ENCODE measurements at places on chromosomes 3 and 15. TPM values are rescaled to one million over a fixed set of nuclear protein-coding genes. Genes with fewer than 3 reads are reported as not detected.

DNA sequence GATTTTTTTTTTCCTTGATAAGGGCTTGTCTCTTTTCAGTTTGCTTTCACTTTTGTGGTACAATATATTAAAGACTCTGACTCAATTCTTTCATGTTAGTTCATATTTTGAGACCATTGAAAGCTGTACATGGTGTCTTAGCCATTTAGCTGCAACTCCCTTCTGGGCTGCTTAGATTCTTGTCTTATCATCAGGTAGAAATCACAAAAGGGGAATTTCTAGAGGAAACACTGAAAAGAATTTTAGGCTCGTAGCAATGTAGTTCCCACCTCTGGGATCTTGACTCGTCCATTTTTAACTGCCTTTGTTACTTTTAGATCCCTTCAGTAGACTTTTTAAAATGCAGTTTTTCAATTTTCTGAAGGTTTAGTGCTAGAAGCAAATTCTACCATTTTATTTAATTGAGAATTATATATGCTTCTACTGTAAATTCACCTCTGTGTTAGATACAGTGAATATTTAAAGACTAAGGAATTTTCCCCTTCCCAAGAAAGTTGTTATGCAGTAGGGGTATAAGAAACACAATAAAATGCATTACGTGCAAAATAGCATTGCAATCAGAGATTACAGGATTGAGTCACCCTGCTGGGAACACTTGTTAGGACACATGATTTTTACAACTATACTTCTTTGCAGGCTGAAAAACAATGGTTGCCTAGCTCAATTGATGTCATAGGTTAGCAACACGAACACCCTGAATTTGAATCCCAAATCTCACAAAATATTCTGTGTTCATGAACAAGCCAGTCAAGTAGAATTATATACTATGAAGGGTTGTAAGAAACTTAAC, 772.7 kb downstream of the PDCD6IP start:
- H3K4me3 ChIP-seq = no peak overlapping the region
- DNase-seq = no peak
- H3K4me1 ChIP-seq = no peaks in the 10 kb centered on the region
- no peak overlapping the region for H3K27ac ChIP-seq
- no peaks in the 10 kb centered on the region for H3K27me3 ChIP-seq

DNA sequence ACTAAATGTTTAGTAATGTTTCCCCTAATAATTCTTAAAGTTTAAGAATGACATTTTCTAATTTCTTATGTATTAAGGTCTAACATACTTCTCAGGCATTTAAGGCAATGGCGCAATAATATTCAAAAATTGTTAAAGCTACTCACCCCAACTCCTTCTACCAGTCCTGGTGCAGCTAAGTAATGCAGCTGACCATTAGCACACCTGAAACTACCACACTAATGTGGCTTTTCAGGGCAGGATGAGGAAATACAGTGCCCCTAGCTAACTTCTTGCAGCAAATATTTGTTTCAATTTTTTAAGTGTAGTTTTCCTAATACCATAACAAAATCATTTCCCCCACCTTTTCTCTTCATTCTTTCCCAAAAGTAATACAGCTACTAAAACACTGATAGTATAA, 827.7 kb downstream of the FHIT start:
- no peaks in the 10 kb centered on the region for H3K27me3 ChIP-seq
- no peaks in the 10 kb centered on the region for H3K4me1 ChIP-seq
- no peak overlapping the region for H3K27ac ChIP-seq
- no peak overlapping the region for H3K4me3 ChIP-seq
- H3K36me3 ChIP-seq = no peaks in the 10 kb centered on the region
- DNase-seq = no peak

The TUSC7 gene
- not detected for total RNA-seq

DNA sequence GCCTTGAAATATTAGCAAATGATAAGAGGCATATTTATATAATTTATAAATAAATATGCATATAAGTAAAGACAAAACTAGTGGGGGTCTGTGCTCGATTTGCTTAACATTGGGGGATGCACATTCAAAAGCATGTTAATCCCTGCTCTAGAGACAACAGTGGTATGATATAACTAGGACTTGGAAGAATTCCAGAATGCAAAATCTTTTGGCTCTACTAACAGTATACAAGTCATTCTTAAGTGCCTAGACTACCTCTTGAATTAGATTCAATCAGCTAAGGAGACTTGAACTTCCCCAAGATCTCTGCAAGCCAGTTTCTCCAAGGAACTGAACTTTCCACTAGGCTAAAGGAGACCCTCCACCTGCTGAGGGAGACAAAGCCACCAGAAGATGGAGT, 282.7 kb upstream of the RORA start:
- no peak overlapping the region for H3K4me3 ChIP-seq
- no peak for DNase-seq
- no peak overlapping the region for H3K27ac ChIP-seq
- H3K36me3 ChIP-seq = no peaks in the 10 kb centered on the region

GRCh38 chr3:64000453-64001055, 22.7 kb downstream of the PSMD6 start:
- no peak overlapping the region for H3K4me3 ChIP-seq
- peaks cover 49% of the 10 kb centered on the region for H3K36me3 ChIP-seq
- DNase-seq = no peak
- no peaks in the 10 kb centered on the region for H3K27me3 ChIP-seq

Data from activated CD4-positive, alpha-beta memory T cell treated with anti-CD3 and anti-CD28 coated beads for 36 hours (primary cell).